ENCODE measurements at places on chromosomes 6 and 20.

DNA sequence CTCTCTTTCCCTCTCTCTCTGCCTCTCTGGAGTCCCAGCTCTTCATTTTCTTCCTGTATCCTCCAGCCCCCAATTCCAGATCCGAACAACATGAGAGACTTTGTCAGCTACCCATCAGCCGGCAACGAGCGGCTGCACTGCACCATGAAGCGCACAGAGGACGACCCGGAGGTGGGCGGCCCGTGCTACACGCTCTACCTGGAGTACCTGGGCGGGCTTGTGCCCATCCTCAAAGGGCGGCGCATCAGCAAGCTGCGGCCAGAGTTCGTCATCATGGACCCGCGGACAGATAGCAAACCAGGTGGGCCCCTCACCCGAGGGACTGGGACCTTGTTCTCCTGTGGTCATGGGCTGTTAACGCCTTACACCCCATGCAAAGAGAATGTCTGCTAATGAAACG is 78.9 kb upstream of the TMEM181 start:
- no peak for DNase-seq

DNA sequence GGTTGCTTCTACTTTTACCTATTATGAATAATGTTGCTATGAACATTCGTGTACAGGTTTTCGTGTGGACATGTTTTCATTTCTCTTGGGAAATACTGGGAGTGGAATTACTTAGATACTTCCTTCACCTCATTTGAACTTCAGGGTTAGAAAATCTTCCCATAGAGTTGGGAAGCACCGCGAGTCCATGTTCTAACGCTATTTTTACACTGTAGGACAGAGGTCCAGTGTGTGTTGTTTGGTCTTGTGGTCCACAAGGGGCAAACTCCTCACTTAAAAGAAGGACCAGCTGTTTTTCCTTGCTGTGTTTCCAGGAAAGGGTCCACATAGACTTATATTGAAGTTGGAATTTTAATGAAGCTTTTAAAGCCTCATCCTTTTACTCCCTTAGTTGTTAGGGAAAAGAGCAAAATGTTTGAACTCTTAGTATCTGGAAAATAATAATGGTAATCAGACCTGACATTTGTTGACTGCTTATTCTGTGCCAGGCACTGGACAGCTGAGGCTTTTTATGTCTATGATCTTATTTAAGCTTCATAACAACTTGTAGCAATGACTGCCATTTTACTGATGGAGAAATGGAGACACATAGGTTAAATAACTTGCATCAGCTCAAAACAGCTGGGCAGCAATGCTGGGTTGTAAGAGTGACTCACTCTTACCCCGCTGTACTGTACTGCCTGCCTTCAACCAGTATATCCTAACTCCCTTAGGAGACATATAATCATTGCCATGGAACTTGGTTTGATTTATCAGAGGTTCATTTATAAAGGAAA is 52.0 kb downstream of the CDC5L start:
- DNase-seq, result no peak

- DNase-seq, result peak; percentile 59
Observed at GRCh38 chr6:30490026-30490876, 942 bp downstream of the HLA-E start.

DNA sequence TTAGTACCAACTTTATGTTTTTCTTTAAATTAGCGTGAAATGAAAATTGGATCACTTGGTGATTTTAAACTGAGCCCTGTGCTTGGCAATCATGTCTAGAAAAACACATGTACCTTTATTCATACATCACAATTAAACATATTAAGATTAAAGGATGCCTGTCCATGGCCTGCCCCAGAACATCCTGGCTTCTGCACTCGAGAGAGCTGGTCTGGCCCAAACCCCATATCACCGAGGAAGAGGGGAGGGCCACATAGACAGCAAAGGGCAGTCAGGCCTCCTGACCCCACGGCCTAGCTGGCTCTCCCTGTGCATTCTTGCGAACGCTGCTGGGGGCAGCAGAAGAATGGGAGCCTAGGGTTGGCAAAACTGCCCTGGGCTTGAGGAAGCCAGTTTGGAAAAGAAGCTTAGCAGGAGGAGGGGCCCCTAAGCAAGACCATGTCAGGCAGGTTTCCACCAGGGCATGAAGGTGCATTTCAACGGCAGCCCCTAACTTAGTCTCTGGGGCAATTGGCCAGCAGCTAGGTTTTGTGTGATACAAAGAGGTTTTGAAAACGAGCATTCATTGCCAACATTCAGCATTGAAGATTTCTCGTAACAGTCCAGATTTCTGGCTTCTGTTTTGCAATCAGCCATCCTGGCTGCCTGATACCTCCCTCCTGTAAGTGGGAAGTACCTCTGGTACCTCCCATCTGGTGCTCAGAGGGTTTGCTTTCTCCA is 8.6 kb downstream of the BPIFB3 start:
- DNase-seq, result no peak

- no peak for DNase-seq
Observed at GRCh38 chr6:161406646-161407045, 132.8 kb upstream of the AGPAT4 start.

Data from stimulated activated CD8-positive, alpha-beta memory T cell treated with anti-CD3 and anti-CD28 coated beads, Interleukin-15, amount 100 ng/mL, for 1 hour (primary cell).